ENCODE measurements at places on chromosomes 7 and 10. TPM values are rescaled to one million over a fixed set of nuclear protein-coding genes. Genes with fewer than 3 reads are reported as not detected.
A peak's percentile ranks its signal among the peaks of the same experiment; 100 is the strongest.

- peaks cover 5% of the 10 kb centered on the region for H3K4me1 ChIP-seq
- H3K4me3 ChIP-seq, result no peak overlapping the region
- no peak overlapping the region for H3K27ac ChIP-seq
- H3K36me3 ChIP-seq, result no peaks in the 10 kb centered on the region
- no peak for DNase-seq
- H3K27me3 ChIP-seq, result no peaks in the 10 kb centered on the region
These were observed 41.7 kb downstream of the CACUL1 start for GRCh38 chr10:118712930-118713634.

DNA sequence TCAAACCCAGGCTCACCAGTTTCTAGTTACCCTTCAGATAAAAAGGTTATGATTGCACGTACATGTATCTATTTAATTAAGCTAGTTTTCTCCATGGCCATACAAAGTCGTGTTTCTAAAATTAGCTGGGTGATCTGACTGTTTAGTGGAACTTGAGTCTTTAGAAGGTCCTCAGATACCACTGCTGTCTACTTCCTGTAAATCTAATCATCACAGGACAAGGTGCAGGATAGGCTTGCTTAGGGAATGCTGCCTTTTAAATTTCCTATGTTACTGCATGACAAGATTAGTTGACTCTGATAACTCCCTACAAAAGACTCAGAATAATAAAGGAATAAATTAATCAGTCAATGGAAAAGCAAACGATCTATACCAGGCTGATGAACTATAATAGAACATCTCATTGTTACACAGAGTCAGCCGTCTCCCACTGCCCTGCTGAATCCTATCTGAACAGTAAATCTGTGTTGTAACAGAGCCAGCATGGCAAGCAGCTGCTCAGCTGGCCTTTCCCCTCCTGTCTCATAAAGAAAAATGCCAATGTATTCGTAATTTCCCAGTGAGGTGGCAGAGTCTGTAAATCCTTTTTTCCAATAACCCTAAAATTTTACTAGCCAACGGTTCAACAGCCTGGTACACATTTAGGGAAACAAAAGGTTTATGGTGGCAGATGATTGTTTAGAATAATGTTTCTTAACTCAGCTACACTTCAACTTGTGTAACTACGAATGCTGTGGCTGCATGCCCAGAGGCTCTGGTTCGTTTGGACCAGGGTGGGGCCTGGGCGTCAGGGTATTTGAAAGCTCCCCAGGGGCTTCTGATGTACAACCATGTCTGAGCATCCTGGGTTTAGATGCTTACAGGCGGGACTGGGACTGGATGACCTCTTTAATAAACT, 318.0 kb downstream of the PAXIP1 start:
- DNase-seq, result no peak
- no peaks in the 10 kb centered on the region for H3K36me3 ChIP-seq
- no peak overlapping the region for H3K27ac ChIP-seq

OPN1SW gene
- not detected for total RNA-seq

ACTL6B gene
- total RNA-seq, result not detected

DNA sequence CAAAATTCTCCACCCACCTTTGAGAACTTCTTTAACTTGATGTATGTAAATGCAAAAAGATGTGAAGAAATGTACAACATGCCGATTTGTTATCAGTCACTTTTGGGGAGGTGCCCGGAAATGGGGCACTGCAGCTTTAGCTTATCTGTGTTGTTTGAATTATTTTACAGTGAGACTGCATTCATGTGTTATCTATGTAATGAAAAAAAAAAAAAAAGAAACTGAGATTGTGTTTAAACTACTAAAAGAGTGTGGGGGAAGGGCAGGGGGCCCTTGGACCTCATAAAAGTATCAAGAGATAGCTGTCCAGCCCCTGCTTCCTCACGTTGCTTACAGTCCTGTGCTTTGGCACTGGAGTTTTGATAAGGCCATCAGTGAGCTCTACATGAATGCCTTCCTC, 259.4 kb downstream of the STK31 start:
- peaks cover 3% of the 10 kb centered on the region for H3K4me1 ChIP-seq
- H3K4me3 ChIP-seq, result no peak overlapping the region
- no peaks in the 10 kb centered on the region for H3K36me3 ChIP-seq
- H3K27me3 ChIP-seq, result peaks cover 2% of the 10 kb centered on the region
- no peak overlapping the region for H3K27ac ChIP-seq
- no peak for DNase-seq

- no peak overlapping the region for H3K27ac ChIP-seq
- no peaks in the 10 kb centered on the region for H3K36me3 ChIP-seq
- peaks cover 4% of the 10 kb centered on the region for H3K27me3 ChIP-seq
- H3K4me3 ChIP-seq, result no peak overlapping the region
- DNase-seq, result no peak
- H3K4me1 ChIP-seq, result no peaks in the 10 kb centered on the region
These were observed 5.7 kb upstream of the LMOD2 start for GRCh38 chr7:123649964-123650363.

- no peaks in the 10 kb centered on the region for H3K4me1 ChIP-seq
- no peak overlapping the region for H3K27ac ChIP-seq
- H3K36me3 ChIP-seq, result no peaks in the 10 kb centered on the region
These were observed 95.0 kb upstream of the SLC26A5 start for GRCh38 chr7:103541026-103541425.

DNA sequence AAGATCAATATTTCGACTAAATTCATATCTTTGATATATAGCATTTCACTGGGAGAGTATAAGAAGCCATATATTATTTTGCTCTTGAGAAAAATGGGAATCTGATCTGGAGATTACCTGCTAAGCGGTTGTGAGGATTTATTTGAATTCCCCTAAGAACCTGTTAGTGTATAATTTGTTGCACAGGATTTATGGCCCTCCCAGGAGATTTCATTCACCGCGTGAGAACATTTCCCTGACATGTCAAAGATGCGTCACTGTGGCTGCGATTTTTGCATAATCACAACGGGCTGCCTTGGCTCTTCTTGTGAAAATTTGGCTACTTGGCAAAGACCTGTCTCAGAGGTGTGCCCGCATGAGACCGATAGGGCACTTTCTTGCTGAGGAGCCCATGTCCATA, 184.7 kb upstream of the PFKP start:
- no peak overlapping the region for H3K4me3 ChIP-seq
- H3K4me1 ChIP-seq, result no peaks in the 10 kb centered on the region
- H3K27ac ChIP-seq, result no peak overlapping the region
- no peak for DNase-seq
- no peaks in the 10 kb centered on the region for H3K36me3 ChIP-seq
- H3K27me3 ChIP-seq, result peaks cover 26% of the 10 kb centered on the region

DNA sequence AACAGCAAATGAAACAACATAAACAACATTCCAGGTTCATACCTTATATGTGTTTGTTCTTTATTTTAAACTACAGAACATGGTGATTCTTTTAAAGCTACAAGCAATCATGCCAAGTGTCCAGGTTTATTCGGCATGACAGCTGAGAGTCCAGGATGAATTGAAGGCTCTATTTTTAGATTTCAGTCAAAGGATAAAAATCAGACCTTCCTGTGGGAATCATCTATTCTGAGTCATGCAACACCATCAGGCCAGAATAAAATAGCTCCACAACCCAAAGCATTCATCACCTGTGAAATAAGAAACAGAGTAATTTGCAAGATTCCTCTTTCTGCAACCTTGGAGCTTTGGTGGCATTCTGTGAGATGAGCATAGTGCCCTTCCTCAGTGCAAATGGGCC, 292.4 kb upstream of the MYO3A start:
- no peaks in the 10 kb centered on the region for H3K27me3 ChIP-seq
- no peaks in the 10 kb centered on the region for H3K4me1 ChIP-seq

- H3K27me3 ChIP-seq, result no peaks in the 10 kb centered on the region
- H3K4me1 ChIP-seq, result no peaks in the 10 kb centered on the region
- H3K4me3 ChIP-seq, result no peak overlapping the region
- no peak overlapping the region for H3K27ac ChIP-seq
These were observed 6.9 kb downstream of the C10orf62 start for GRCh38 chr10:97596101-97597082.

ANKRD1 gene
- total RNA-seq, result not detected

ACHE gene
- not detected for total RNA-seq

- H3K27ac ChIP-seq, result no peak overlapping the region
- no peak overlapping the region for H3K4me3 ChIP-seq
- H3K27me3 ChIP-seq, result peaks cover 10% of the 10 kb centered on the region
- H3K36me3 ChIP-seq, result no peaks in the 10 kb centered on the region
- H3K4me1 ChIP-seq, result peaks cover 28% of the 10 kb centered on the region
These were observed 31.6 kb downstream of the GSDME start for GRCh38 chr7:24725554-24726241.

DNA sequence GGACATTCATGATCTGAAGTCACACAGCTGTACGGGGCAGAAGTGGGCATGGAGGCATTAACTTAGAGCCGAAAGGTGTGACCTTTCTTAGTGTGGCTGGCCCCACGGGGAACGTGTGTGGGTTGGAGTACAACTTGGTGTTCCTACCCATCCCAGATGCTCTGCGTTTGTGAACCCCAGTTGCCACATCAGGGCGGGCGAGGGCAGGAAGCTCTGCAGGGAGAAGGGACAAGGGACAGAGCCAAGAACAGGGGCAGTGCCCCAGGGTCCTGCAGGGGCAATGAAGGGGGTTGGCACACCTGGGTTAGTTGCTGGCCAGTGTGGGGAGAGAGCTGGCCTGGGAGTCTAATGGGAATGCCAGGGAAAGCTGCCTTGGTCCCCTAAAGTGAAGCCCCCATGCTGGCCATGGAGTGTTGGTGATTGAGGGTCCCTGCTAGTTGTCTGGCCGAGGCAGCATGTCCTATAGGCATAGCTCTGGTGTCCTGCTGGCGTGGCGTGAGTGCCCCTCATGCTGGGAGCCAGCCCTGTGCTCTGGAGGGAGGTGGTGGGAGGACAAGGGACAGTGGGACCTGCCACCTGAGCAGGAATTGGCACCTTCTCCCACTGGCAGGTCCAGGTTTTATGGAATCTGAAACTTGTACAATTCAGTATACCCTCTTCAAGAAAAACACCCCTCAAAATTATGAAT, 18.9 kb downstream of the HTRA1 start:
- H3K4me1 ChIP-seq, result no peaks in the 10 kb centered on the region
- no peak overlapping the region for H3K4me3 ChIP-seq

GRCh38 chr7:73909996-73910395, 49.0 kb downstream of the TMEM270 start:
- no peak overlapping the region for H3K4me3 ChIP-seq
- no peak for DNase-seq
- H3K27ac ChIP-seq, result no peak overlapping the region
- no peaks in the 10 kb centered on the region for H3K4me1 ChIP-seq

PITX3 gene
- total RNA-seq, result not detected

GRCh38 chr7:604001-604883, 84.6 kb upstream of the PDGFA start:
- peak; percentile 97 for DNase-seq
- H3K4me3 ChIP-seq, result peak overlapping the region; percentile 84
- H3K4me1 ChIP-seq, result peaks cover 71% of the 10 kb centered on the region

- no peak for DNase-seq
- peaks cover 4% of the 10 kb centered on the region for H3K27me3 ChIP-seq
These were observed 190.5 kb downstream of the GLI3 start for GRCh38 chr7:42046483-42046882.

DNA sequence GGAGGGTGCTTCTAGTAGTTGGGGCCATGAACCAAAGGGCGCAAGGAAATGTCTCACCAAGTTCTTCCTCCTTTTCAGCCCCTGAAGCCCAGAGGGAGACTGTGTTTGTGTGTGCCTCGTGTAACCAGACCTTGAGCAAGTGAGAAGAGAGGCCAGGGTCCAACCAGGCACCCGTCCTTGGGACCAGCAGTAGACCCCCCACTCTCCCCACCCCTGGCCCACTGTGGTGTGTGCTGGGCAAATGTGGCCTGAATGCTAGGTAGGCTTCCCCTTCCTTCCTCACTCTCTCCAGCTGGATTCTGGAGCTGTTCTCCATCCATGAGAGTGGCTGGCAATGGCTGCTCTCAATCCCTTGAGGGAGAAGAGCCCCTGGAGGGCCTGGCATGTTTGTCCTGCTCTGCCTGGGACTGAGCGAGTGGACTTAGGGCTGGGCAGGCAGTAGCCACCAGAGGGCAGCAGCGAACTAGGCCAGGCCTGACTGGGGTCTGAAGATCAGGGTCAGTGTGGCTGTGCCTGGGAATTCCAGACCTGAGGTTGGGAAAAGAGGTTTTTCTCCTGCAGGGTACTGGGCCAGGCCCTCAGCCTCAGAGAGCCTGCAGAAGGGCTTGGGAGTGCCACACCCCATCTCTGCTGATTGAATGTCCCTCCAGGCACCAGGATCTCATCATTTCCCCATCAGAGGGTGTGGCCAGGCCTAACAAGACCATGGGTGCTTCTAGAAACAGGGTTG, 12.5 kb downstream of the SFRP5 start:
- peak; percentile 69 for DNase-seq
- no peak overlapping the region for H3K27ac ChIP-seq
- H3K27me3 ChIP-seq, result no peaks in the 10 kb centered on the region
- no peaks in the 10 kb centered on the region for H3K4me1 ChIP-seq
- H3K36me3 ChIP-seq, result peaks cover 24% of the 10 kb centered on the region

- H3K27me3 ChIP-seq, result no peaks in the 10 kb centered on the region
- H3K27ac ChIP-seq, result peak overlapping the region; percentile 77
- peak overlapping the region; percentile 0 for H3K4me3 ChIP-seq
- DNase-seq, result peak; percentile 41
- H3K4me1 ChIP-seq, result peaks cover 45% of the 10 kb centered on the region
These were observed 20.0 kb downstream of the XPNPEP1 start for GRCh38 chr10:109902992-109903947.

CD36 gene
- total RNA-seq, result not detected

PNLIPRP1 gene
- total RNA-seq, result not detected

DNA sequence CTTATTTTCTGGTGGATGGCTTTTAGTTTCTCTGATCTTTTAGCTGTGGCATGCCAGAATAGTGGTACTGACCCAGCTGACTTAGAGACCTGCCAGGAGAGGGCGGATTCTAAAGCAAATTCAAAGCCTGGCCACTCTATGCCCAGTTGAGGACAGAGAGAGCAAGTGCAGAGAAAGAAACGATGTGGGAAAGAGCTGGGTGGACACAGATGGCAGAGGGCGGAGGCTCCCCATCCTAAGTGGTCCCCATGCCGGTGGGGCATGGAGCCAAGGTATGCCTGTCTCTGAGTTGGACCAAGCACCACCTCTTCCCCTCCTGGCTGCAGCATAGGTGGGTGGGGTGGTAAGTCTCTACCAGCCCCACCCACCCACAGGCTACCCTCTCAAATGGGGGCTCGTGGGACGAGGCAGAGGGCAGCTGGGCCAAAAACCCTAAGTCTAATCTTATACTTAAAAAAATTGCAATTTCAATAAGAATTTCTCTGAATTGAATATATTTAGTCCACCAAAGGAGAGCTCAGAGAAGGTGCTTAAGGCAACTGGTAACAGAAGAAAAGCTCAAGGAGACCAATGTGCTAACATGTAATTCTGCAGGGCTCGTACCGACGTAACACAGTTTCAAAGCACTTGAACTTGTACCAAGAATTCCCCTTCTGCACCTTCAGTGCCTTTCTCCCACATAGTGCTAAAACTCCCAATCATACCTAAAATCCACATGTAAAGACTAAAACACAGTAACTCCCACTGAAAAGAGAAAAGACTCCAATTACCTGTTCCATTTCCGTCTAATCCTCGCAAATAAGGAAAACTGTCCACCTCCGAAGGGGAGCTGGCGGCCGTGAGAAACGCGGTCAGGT, 85.7 kb upstream of the NMT2 start:
- peak overlapping the region; percentile 79 for H3K4me3 ChIP-seq
- peak; percentile 17 for DNase-seq
- H3K27me3 ChIP-seq, result no peaks in the 10 kb centered on the region
- H3K4me1 ChIP-seq, result peaks cover 39% of the 10 kb centered on the region
- no peaks in the 10 kb centered on the region for H3K36me3 ChIP-seq

SPDYE2B gene
- total RNA-seq, result not detected
